ENCODE measurements at places on chromosomes 6 and 20.

- no peak for DNase-seq
Measured at GRCh38 chr20:57698116-57698866, 11.5 kb downstream of the PMEPA1 start.

- DNase-seq, result no peak
Measured at GRCh38 chr6:118494091-118494490, 54.0 kb upstream of the PLN start.

GRCh38 chr6:63790334-63790733 is 154.7 kb downstream of the PHF3 start:
- DNase-seq, result no peak

DNA sequence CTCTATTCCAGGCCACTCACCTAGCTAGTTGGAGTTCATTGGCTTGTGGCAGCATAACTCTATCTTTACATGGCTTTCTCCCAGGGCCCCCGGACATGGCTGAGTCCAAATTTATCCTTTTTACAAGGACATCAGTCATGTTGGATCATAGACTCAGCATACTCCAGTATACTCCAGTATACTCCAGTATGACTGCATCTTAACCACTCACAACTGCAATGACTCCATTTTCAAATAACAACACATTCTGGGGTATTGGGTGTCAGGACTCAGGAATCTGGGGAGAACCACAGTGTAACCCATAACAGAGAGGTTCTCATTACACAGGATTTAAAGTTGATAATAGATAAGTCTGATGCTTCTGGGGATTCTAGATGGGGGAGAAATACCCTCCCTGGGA is 53.8 kb upstream of the TSHZ2 start:
- no peak for DNase-seq

DNA sequence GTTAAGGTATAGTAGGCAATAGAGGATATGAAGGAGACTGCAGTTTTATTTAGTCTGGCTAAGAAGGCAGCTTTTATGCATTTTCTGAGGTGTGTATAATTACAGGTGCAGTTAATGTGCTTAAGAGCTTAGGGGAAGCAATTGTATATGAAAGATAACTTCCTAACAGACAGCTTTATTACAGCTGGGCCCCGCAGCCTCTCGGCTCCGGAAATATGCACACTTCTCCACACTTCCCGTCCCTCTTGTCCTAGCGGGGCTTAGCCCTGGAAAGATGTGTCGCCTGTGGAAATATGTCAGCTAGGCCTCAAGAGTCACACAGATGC is 178.4 kb upstream of the ARID1B start:
- DNase-seq, result no peak

DNA sequence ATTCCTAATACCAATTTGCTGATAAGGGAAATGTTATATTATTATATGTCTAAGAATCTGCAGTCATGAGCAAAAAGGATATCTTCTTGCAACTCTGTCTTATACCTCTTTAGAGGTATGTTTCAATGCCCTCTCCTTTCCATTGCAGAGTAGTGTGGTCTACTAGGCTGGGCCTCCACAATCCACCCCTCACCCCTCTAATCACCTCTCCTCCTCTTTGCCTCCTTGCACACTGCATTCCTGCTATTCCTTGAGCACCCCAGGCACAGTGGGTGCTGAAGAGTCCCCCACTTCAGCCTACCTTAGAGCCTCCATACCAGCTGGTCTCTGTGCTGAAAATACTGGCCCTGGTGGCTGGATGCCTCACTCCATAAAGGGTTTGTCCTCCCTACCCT is 26.9 kb downstream of the ARMC2 start:
- DNase-seq, result no peak

DNA sequence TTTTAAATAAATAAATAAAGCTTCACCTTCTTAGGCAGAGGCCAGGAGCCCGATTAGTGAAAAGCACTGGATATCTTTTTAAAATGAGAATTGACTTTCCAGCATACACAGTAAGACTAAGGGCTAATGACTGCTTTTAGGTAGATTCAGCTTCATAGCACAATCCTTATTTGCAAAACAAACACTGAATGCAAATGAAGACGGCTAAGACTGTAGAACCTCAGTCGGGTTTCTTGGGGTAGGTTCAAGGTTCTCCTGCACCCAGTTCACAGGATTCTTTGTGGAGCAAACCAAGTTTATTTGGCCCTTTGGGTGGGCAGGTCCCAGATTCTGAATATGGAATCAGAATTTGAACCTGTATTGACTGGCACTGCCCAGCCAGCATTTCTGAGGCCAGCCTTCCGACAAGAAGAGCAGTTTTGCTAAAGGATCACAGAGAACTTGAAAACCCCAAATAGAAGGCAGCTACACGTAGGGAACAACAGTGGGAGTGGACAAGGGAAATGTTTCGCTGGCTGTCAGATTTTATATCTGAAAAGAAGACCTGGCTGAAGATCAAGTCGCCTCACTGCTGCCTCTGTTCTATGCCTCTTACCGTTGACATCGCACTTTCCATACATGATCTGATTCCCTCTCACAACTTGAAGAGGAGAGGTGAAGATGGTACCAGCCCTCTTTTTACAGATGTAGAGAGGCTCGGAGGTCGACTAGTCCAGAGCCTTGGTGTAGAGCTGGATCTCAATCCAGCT is 8.2 kb downstream of the TRERF1 start:
- DNase-seq, result no peak

GRCh38 chr6:72561629-72562028 is 60.2 kb upstream of the KCNQ5 start:
- no peak for DNase-seq

DNA sequence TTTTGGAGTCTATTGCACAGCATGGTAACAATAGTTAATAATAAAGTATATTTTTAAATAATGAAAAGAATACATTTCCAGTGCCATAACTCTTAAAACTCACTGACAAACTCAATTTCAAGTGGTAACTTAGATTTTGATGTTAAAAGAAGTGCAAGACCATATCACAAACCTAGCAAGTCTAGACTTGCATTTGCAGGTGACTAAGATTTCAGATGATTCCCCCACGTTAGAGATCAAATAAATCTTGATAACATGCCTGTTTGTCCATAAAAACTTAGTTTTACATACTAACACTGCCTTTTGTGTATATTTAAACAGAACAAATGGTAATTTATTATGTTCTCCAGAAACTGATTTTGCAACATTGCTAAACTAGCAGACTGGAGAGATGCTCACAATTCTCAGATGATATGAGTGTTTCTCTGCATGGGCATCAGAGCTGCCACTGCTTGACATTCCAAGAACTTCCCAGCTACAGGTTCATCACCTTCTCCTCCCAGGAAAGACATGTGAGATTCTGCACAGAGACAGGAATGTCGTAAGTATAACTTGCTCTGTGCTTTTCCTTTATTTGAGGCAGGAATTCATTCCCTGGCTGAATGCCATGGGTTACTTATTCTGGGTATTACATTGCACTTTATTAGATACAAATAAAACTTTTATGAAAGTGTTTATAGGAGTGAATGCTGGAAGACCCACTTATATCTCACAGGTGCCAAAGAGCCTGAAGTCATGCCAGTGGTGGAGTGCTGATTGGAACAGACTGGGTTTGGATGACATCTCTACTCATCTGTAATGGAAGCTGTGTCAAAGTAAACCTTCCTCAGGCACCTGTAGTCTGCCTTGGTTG is 160.2 kb upstream of the FOXA2 start:
- no peak for DNase-seq

DNA sequence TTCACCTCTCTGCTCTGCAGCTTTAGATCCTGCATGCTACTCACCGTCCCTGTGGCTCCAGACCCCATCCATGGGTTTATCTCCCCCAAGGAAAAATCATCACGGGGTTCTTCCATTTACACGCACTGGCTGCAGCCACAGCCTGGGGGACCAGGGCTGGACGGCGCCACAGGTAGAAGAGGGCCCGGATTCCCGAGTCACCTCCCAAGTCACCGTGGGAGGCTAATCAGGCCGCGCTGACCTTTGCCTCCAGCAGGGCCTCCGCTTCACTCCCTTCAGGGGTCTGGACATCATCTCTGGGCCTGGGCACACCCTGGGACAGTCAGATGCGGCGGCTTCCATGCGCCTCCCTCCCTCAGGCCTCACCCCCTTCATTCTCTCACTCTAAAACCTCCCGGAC is 47.8 kb upstream of the ENTPD6 start:
- DNase-seq, result no peak

DNA sequence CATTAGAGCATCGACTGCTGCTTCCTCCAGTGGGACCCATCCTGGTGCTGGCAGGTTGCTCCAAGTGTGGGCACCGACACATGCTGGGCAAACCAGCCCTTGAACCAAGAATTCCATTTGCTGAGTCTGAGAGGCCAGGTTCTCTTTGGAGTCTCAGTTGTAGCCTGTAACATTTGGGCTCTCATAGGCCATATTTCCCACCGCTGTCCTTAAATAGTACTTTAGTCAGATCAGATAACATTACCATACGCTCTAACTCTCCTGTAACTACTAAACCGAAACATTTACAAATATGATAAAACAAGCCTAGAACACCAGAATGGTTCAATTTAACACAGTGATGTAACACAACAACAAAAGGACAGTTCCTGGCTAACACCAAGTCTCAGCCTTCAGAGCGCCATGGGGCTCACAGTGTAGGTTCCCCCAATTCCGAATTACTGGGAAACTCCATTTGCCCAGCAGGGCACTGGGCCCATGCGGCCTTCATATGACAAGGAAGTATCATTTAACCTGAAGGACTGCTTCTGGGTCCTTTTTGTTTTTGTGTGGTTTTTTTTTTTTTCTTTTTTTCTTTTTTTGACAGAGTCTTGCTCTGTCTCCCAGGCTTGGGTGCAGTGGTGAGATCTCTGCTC is 28.4 kb upstream of the CD93 start:
- DNase-seq, result no peak

DNA sequence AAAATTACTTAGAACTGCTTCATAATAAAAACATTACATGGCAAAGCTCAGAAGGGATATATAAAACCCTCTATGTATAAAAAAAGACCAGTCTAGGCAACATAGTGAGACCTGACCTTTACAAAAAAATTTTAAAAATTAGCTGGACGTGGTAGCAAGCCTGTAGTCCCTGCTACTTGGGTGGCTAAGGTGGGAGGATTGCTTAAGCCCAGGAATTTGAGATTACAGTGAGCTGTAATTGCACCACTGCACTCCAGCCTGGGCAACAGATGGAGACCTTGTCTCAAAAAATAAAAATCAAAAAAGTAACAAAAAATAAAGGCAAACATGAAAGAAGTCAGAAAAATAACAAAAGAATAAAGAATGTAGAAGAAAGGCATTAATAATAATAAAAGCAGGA is 21.5 kb upstream of the TPD52L1 start:
- DNase-seq, result no peak

GRCh38 chr6:84228198-84228543 is 728 bp upstream of the CEP162 start:
- no peak for DNase-seq

GRCh38 chr6:41343641-41344187 is 8.3 kb downstream of the NCR2 start:
- DNase-seq, result no peak

Measured in B cell (primary cell).